NCI-H1092 treated with DMSO at 0.1 percent for 48 hours (cell line): ENCODE measurements at places on chromosomes 2 and 18.

DNA sequence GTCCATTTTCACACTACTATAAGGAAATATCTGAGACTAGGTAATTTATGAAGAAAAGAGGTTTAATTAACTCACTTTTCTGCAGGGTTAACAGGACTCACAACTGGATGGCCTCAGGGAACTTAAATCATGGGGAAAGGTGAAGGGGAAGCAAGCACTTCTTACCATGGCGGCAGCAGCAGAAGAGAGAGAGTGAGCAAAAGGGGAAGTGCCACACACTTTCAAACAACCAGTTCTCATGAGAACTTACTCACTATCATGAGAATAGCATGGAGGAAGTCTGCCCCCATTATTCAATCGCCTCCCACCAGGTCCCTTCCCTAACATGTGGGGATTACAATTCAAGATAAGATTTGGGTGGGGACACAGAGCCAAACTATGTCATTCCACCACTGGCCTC lies 55.1 kb upstream of the NETO1 start:
- DNase-seq, result no peak

- peak; percentile 91 for DNase-seq
These were observed 114.4 kb upstream of the NOL4 start for GRCh38 chr18:34339155-34339554.

DNA sequence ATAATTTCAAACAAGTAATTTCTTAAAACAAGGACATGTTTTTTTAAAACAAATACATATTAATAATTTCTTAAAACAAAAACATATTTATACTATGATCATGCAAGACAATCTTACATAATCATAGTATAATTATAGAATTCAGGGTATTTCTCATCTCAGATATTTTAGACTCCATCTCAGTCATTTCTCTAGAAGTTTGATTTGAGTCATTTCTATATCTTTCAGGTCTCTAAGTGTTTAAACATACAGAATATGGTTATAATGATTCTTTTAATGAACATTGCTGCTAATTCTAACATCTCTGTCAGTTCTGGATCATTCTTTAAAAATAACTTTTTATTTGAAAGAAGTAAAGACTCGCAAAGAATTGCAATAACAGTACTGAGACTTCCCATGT lies 154.2 kb upstream of the KYNU start:
- DNase-seq, result no peak

DNA sequence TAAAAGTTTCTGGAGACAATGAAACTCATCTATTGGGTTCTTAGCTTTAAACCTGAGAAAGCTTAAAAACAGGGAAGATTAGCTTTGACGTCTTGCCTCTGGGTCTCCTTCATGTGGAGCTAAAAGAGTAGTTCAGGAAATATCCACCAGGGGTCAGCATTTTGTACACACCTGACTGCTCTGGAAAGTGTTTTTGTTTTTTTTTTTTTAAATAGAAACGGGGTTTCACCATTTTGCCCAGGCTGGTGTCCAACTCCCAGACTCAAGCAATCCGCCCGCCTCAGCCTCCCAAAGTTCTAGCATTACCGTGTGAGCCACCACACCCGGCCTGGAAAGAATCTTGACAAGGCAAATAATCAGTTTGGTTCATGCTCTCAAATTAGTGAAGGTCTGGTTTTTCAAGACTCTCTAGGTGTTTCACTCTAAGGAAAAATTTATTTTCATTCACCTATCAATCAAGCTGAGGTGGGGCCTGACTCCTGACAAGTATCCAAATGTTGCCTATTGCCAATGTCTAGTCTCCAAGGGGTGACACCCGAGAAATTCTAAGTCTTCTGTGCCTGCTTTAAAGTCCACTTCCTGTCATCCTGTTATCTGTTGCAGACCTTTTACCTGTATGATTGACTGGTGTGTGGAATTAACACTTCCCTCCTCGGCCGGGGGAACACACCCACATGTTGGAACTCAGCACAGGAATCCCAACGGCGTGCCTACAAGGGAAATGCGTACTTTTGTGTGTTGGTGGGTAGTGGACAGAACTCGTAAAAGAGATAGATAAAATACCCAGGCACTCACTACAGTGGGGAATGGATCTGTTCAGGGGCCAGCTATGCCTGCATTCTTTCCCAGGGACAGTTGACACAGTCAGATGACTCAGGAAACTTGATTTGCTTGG lies 11.3 kb downstream of the IL1RN start:
- peak; percentile 42 for DNase-seq

- DNase-seq, result no peak
These were observed 950 bp downstream of the KLHL30 start for GRCh38 chr2:238139196-238140039.

DNA sequence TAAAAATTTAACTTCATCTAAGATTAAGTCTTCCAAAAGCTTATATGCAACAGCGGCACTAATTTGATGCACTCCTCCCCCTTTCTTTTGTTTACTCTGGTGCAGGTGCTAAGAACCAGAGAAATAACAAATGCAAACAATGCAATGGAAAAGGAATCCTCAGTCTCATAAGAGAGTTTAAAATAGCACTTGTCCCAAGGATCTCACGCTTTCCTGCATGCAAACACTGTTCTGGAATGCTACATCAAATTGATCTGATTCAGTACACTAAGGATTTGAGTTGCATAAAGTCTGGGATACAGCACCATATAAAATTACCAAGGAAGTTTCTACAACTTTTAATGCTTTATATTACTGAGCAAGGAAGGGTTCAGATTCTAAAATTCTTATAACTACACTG lies 50.5 kb downstream of the SEPTIN10 start:
- DNase-seq, result no peak

DNA sequence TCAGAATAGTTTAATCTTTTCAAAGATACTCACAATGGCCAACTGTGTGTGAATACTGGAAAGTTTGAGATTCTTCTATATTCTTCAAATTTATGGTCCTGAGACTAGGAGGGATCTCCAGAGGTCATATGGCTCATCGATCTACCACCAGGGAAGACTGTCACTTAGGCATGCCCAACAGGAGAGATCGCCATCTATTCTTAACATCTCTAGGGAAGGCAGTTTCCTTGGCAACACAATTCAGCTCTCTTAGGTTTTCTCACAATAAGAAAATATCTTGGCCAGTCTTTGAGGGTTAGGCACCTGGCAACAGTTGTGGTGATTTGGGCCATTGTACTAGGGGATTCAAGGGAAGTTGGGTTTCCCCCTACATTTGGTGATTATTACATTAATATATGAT lies 107.2 kb downstream of the GALNT3 start:
- DNase-seq, result no peak

DNA sequence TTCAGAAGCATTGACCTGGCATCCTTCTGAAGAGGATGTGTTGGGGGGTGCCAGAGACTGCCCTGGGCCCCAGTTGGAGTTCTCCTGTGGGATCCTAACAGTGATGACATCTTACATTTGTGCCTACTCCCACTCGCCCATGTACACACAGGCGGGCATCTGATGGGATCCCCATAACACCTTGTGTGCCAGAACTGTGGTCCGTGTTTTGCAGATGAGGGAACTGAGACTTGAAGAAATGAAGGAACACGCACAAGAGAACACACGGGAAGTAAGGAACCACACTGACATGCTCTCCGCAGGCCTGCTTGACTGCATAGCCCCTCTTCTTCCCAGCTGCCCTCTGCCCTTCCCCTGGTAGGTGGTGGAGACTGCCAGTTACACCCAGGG lies 255.3 kb downstream of the MYCN start:
- DNase-seq, result no peak

DNA sequence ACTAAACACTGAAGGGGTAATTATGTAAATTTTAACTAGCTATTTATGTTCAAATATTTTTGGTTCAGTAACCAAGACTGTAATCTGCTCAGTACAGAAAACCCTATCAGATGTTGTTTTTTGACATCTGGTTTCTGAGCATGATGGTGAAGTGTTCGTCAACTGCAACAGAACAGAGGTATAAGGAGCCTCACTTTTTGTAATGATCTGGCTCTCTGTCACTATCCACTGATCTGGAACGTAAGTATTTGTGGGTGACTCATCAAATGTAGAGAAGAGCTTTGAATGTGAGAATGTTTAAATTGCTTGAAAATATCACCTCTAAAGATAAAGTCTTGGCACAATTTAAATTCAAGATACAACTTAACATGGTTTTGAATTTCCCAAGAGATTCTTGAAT lies 213.6 kb upstream of the FAM98A start:
- no peak for DNase-seq

GRCh38 chr2:239455436-239456203 lies 54.8 kb upstream of the HDAC4 start:
- no peak for DNase-seq

GRCh38 chr2:43085929-43086328 lies 140.5 kb downstream of the ZFP36L2 start:
- DNase-seq, result no peak

DNA sequence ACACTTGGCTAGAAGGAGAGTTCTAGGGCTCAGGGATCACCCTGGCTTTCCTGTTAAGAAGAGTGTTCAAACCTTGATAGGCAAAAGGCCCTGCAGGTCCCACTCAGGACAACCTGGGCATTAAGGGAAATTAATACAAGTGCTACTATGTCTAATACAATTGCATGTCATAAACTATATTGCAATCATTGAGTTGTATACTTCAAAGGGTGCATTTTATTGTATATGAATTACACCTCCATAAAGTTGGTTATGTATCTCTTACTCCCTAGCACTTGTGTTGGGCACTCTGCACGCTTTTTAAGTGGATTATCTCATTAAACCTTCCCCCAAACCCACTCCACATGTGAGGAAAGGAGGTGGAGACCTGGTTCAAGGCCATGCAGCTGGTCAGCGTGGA lies 172.1 kb upstream of the GLI2 start:
- no peak for DNase-seq

DNA sequence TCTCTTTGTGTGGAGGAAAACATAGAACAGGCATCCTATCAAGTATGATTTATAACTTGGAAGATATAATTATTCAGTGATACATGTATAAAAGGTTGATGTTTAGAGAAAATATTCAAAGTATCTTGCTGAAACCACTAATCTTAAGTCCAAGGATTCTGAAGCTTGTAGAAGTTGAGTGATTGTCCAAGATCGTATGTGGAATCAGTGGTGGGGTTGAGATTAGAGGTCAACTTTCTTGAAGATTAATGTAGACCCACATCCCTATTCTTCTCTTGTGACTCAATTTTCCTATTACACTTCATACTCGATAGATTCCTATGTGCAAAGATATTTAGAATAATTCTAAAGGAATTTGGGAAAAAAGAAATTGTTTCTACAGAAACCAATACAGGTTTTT lies 1565.9 kb upstream of the ACVR2A start:
- no peak for DNase-seq

DNA sequence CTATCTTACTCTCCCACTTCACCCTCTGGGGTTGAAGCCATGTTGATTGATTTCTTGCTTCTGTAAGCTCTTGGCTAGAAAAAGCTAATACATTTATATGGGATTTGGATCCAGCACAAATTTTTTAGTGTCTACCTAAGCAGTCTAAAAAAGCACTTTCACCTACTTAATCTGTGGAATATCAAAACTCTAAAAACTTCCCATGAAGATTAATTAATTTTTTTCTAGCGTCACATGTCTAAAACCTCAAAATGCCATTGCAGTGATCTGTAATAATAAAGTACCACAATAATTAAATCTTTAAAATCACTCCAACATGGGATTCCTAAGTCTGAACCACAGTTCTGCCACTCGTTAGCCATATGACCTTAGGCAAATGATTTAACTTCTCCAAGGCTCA lies 180.1 kb downstream of the EN1 start:
- no peak for DNase-seq

DNA sequence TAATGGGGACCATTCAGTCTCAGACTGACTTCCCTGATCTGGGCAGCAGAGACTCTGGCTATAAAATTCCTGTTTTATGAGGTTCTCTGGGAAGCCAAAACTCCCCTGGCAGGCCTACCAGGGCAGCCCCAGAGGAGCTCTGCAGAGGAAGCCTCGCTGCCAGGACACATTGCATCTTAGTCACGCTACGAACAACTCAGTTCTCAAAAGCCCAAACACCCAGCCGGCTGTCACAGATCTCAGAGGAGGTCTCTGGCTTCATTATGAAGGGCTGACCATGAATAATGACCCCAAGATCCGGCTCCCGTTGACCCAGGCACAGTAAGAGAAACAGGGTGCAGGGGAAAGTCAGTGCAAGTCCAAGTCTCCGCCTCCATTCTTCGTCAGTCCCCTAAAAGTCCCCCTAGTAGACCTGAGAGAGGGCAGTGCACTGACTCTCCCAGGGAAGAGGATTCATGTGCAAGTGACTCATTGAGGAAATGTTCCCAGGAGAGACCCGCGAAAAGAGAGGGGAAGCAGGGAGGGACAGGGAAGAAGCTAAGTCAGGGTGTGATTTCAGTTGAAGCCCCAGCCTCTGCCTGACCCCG lies 212.3 kb downstream of the CYP26B1 start:
- DNase-seq, result no peak

DNA sequence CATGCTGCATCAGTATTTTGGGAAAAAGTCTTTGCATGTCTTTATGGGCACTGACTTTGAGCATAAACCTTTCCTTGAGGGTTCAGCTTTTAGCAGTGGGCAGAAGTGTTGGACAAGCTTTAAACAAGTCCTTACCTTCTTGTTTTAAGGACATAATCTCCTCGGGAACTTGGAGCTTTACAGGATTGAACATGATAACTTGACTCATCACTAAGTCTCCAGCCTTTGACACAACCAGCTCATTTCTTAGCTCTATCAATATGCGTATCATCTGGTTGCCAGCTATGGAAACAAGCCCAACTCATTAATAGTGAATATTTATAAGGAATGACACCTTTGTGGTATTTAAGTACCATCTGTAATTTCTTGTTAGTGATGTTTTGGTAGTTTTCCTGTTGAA lies 21.0 kb upstream of the RAB27B start:
- DNase-seq, result no peak

DNA sequence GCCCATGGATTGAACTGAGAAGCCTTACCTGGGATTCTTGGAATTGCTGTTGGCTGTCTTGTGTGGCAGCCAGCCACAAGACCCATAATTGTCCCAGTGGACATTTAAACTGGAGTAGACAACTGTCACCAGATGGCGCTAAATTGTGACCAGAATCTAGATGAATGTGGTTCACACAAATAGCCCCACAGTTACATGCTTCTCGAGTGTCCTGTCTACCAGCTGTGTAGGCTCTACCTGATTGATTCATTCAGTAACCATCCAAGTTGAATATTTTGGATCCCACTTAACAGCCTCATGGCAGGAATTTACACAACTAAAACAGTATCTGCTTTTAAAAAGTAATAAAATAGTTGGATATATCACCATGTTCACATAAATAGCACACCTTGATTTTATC lies 73.2 kb downstream of the MAP4K4 start:
- peak; percentile 11 for DNase-seq

DNA sequence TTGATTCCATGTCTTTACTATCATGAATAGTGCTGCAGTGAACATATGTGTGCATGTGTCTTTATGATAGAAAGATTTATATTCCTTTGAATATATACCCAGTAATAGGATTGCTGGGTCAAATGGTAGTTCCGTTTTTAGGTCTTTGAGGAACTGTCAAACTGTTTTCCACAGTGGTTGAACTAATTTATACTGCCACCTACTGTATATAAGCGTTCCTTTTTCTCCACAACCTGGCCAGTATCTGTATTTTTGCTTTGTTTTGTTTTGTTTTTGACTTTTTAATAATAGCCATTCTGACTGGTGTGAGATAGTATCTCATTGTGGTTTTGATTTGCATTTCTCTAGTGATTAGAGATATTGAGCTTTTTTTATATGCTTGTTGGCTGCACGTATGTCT lies 641.6 kb downstream of the SUCLG1 start:
- DNase-seq, result peak; percentile 12
